Activated T-helper 1 cell treated with Interleukin-2 at 50 U/mL for 16 hours (primary cell): ENCODE measurements at places on chromosomes 16 and 17.

GRCh38 chr16:86418981-86419380 is 91.3 kb upstream of the FOXF1 start:
- DNase-seq = no peak

DNA sequence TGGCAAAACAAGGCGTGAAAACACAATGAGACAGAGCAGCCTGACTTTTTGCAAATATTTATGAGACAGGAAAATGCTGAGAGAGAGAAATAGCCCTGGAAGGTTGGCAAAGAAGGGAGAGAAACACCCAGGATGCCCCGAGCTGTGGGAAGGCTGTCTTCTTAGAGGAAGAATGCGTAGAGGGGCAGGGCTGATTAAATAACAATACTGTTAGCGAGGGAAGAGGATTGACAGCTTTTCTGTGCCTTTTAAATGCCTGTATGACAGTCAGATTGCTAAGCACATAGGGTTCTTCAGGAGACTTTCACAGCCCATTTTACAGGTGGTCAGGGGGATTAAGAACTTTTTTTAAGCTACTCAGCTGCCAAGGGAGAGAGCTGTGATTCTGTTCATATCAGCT is 219.2 kb downstream of the SHISA9 start:
- DNase-seq = no peak

- no peak for DNase-seq
Observed at GRCh38 chr17:56648806-56649205, 55.3 kb downstream of the NOG start.

- DNase-seq = no peak
Observed at GRCh38 chr16:85235991-85236817, 123.9 kb upstream of the CIBAR2 start.

GRCh38 chr17:40726919-40727318 is 23.4 kb upstream of the KRT24 start:
- DNase-seq = no peak

DNA sequence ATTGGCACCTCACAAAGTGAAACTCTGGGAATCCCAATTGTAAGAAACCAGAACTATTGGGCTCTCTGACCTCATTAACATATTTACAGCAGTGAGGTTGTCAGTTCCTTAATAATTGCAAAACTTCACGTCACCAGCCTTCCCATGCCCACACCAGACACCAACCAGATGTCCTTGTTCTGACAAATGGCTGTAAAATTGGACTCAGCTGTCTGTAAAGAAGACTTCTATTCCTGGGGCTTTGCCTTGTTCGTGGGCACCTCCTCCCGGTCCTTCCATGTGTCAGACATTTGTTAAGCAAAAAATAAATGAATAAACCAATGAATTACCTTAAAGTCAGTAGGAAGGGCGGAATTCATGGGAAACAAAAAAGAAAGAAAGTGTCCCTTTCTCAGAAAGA is 284.3 kb upstream of the CDH11 start:
- DNase-seq = no peak

- no peak for DNase-seq
Observed at GRCh38 chr16:63789603-63790002, 1332.3 kb downstream of the CDH11 start.

GRCh38 chr17:8426094-8426720 is 9.5 kb upstream of the NDEL1 start:
- DNase-seq = no peak

- DNase-seq = no peak
Observed at GRCh38 chr16:86568677-86569623, 2.3 kb downstream of the FOXC2 start.

GRCh38 chr16:66899945-66900710 is 18.6 kb downstream of the CDH16 start:
- no peak for DNase-seq

- DNase-seq = no peak
Observed at GRCh38 chr16:62615526-62615925, 579.3 kb upstream of the CDH8 start.

DNA sequence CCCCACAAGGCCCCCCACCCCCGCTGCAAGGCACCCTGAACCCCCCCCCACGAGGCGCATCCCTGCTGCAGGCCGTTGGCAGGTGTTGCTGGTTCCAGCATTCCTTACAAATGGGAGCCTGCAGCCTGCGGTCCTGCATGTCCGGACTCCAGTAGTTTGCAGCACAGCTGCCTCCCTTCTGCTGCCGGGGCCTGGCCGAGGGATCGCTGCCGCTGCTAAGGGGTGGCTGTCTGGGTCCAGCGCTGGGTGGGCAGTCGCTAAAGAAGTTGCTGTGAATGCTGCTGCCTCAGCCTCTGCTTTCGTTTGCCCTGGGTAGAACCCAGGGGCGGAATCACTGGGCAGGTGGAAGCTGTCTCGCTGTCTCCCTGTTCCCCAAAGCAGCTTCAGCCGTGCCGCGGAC is 11.8 kb downstream of the UTS2R start:
- DNase-seq = no peak

DNA sequence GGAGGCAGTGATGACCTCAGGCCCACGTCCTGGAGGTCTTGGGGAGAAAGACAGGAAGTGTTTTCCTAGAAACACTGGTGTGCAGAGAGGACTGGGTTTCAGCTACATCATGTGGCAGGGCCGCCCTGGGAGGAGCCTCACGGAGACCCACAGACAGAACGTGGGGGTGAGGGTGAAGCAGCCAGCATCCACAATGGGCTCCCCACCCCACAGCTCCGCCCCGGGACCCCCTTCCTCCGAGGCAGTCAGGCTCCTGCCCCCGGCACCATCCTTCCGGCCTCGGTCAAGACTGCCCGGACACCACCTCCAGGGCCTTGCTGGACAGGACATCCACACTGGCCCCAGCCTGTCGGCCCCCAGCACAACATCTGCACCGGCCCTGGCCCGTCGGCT is 51.1 kb downstream of the LMF1 start:
- DNase-seq = no peak

DNA sequence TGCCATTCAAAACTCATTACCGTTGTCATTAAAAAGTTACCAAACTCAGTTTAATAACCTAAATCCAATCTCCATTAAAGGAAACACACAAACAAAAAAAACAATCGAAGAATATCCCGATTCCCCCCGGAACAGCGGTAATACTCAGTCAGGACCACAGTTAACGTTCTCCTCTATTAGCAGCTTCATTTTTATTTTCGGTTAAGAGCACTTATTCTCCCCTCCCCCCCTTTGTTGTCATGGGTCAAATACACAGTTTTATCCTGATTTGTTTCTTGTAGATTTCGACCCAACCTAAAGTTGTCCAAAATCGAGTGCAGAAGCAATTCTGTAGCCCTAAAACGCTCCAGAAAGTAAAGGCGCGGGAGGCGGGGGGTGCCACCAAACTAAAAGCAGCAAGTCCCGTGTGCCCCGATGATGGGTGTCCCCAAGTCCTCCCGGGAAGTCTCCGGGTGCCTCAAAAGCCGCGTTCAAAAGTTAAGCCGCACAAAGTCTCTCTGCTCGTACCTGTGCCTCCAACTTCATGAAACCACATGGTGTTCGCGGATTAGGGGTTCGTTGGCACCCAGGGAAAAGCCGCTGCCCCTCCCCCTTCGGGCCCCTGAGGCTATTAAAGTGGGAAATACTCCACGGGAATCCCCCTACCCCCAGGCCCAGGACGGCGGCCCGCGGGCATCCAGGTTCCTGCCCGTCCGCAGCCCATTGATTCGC is 996 bp downstream of the SUMO2 start:
- peak; percentile 12 for DNase-seq

DNA sequence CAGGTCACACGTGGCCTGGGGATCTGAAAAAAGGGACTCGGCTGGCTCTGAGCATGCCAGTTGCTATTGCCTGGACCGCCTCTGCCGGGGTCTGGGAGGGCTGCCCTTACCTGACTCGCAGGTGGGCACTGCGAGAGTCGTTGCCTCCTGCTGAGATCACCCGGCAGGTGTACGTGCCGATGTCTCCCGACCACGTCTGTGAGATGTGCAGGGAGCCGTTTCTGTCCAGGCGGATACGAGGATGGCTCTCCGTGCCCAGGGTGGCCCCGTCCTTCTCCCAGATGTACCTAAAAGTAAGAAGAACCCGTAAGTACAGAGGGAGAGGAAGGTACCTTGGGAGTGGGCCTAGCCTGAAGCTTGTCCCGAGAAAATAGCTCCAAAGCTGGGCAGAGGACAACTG is 112.0 kb upstream of the CDC42EP4 start:
- no peak for DNase-seq

GRCh38 chr17:66691644-66692420 is 143.1 kb upstream of the CACNG5 start:
- no peak for DNase-seq

DNA sequence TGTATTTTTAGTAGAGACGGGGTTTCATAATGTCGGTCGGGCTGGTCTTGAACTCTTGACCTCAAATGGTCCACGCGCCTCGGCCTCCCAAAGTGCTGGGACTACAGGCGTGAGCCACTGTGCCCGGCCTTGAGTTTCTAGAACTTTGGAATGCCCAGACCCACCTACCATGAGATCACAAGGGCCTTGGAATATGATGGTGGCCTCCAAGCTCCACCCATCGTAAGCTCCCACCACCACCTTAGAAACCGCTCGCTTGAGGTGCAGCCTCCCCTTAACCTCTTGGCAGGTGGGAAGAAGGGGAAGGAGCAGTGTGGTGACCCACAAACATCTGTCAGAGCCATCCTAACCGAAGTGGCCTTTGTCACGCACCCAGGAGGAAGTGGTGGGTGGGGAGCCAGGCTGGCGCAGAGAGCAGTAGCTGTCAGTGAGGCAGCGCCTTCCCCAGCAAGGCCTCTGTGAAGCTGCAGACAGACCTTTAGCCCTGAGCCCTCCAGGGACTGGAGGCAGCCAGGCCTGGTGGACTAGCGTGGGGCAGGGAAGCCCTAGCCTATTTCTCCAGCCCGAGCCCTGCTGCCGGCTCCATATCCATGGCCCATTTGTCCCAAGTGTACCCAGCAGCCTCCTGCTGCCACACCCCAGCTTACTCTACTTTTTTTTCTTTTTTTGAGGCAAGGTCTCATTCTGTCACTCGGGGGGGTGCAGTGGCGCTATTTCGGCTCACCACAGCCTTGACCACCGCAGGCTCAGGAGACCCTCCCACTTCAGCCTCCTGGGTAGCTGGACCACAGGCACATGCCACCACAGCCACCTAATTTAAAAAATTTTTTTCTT is 13.1 kb upstream of the SEPHS2 start:
- DNase-seq = peak; percentile 76

- DNase-seq = no peak
Observed at GRCh38 chr17:64778240-64779097, 116.4 kb upstream of the SMURF2 start.

GRCh38 chr17:50352693-50353599 is 7.0 kb downstream of the XYLT2 start:
- no peak for DNase-seq

GRCh38 chr17:58611331-58611730 is 80.5 kb downstream of the TEX14 start:
- DNase-seq = no peak

DNA sequence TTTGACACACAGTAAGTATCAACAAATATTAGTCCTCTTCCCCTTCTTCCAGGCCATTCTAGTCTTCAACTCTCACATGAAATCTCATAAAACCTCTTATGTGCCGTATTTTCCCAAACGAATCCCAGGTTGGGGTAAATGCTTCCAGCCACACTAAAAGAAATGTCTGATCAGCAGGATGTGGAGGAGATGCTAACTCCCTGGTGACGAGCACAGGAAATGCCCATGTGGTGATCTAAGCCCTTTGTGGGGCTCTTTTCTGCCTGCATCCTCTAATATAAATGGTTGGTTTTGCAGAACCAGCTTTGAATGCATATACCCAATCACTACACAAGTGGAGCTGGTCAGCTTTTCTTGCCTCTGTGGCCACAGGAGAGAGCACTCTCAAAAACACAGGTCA is 498.2 kb upstream of the ERCC4 start:
- no peak for DNase-seq

- no peak for DNase-seq
Observed at GRCh38 chr17:75191584-75191983, 8.8 kb upstream of the SUMO2 start.

DNA sequence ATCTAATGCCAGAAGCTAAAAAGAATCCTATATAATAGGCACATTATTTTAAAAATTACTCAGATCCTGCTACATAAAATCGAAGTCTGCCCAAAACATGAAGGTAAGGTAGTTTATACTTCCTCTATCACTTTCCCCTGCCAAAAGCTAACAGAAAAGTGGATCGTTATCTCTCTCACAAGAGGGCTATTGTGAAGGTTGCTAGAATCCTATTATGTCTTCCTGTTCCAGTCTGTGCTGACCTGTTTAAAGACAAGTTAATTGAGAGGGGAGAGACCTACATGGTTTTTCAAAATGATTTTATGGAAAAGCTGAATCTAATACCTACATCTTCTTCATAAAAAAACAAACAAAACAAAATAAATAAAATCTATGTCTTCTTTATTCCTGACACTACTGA is 1410.9 kb upstream of the CDH8 start:
- DNase-seq = no peak

DNA sequence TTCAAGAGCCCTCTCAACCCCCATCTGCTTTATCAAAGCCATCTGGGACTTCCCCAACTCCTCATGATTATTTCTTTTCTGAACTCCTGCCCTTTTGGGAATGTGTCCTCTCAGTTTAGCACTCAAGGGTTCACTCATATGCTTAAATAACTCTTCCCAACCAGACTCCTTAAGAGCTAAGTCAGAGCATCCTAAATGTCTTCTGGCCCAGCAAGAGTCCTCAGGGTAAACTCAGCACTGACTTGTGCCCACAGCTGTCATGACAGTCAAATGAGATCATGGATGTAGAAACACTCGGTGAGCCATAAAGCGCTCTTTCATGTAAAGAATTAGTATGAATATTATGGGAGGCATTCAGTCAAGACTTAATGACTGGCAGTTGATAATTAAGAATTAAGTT is 85.9 kb downstream of the TEX14 start:
- no peak for DNase-seq

- no peak for DNase-seq
Observed at GRCh38 chr17:33924104-33924503, 331.0 kb upstream of the CCL2 start.

DNA sequence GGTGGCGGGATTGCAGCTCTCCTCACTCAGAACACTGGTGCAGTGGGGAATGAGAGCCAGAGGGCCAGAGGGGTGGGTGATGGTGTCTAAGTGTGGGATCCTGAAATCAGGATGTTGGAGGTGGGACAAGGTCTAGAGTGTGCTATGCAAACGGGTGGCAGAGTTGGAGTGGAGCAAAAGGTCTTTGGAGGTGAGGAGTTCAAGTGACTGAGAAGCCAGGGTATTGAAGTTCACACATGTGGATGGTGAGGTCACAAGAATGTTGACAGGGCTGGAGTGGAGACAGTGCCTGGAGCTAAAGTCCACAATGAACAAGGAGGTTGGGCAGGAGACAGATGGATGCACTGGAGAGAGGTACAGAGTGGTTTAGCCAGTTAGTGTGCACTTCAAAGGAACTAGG is 38.3 kb upstream of the MAP3K14 start:
- DNase-seq = no peak
